WTC11 (cell line): ENCODE measurements at places on chromosomes 5 and 9. TPM values are rescaled to one million over a fixed set of nuclear protein-coding genes. Genes with fewer than 3 reads are reported as not detected.

DNA sequence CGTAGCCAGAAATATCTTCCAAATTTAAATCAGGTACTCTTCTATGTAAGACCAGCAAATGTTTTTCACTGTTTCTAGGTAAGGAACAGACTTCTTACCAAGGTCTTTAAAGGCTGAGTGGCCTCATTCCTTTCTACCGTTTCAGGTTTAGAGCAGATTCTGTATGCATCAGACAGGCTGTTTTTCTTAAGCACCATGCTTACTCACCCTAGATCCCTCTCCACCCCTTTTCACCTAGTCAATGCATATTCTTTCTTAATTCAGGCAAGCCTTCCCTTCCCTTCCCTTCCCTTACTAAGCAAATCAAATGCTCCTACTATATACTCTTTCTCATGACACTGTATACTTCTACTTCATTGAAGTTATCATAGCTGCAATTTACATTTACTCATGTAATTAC, 70.7 kb downstream of the RFX3 start:
- no peak for DNase-seq

DNA sequence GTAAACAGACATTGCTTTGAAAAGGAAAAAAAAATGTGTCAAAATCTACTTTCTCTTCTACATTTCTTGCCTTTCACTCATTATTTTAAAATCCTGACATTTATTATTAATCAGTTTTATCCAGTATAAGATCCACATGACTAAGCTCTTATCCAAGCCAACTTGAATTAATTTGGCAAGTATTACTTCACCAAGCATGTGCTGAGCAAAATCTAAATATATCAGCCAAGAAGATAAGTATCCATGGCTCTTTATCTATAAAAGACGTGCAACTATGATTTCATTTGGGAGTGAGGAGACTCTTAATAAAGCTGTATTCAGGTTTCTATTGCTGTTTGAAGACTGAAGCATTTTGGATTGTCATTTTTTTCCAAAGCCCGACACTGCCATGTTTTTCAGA, 221.3 kb downstream of the TRIM36 start:
- DNase-seq = no peak

ZSWIM6 gene
- 12.5 to 14.0 TPM (median 12.7 TPM) in 3 replicates for total RNA-seq

DNA sequence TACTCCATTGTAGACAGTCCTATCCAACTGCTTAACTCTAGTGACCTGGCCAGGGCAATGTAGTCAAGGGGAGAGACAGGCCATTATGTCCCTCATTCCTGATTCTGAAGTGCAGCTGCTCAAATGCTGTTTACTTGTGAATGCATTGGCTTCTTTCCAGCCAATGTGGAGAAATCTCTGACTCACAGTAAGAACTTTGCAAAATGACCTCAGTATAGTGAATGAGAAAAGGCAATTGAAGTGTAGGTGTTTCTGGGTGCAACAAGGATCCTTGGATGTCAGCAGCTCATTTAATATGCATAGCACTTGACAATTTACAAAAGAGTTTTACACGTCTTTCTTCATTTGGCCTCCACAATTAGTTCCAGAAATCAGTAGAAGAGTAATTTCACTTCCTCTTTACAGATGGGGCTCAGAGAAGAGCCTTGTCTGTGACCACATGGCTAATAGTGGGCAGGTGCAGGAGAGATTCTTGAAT, 367.2 kb downstream of the OSTF1 start:
- no peak for DNase-seq

MZB1 gene
- 0.85 to 1.8 TPM (median 1.1 TPM) in 3 replicates for total RNA-seq
